ENCODE measurements at places on chromosomes 7 and 10.

GRCh38 chr7:6205971-6206660 is 66.3 kb downstream of the CYTH3 start:
- DNase-seq, result no peak

GRCh38 chr7:111541067-111541466 is 21.2 kb downstream of the IMMP2L start:
- no peak for DNase-seq

DNA sequence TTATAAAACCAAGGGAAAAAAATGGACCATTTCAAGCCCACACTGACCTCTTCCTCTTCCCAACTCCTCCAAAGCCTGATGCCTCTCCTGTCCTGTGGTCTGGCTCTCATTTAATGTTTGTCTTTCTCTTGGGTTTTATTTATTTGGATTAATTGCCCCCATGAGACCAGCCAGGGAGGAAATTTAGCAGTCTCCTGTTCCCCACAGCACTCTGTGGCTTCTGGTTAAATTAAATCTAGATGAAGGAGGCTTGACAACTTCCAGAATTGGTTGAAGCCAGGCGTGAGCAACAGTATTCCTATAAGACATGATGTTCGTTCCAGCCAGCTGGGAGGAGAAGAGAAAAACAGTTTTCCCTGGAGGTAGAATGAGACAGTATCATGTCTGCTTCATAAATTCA is 15.1 kb upstream of the PRLHR start:
- no peak for DNase-seq

- DNase-seq, result no peak
Measured at GRCh38 chr7:69992938-69993337, 394.7 kb downstream of the AUTS2 start.

GRCh38 chr10:5840314-5841307 is 27.4 kb upstream of the GDI2 start:
- DNase-seq, result no peak

DNA sequence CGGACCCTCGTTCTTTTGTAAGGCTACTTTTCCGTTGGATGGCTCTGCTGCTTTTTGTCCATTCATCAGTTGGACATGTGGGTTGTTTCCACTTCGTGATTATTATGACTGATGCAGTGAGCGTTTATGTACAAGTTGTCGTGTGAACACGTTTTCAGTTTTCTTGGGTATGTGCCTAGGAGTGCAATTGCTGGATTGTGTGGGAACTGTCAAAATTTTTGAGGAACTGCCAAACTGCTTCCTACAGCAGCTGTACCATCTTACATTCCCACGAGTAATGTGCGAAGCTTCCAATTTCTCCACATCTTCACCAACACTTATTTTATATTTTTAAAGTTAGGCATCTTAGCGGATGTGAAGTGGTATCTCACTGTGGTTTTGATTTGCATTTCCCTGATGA is 10.4 kb downstream of the FKBP6 start:
- no peak for DNase-seq

DNA sequence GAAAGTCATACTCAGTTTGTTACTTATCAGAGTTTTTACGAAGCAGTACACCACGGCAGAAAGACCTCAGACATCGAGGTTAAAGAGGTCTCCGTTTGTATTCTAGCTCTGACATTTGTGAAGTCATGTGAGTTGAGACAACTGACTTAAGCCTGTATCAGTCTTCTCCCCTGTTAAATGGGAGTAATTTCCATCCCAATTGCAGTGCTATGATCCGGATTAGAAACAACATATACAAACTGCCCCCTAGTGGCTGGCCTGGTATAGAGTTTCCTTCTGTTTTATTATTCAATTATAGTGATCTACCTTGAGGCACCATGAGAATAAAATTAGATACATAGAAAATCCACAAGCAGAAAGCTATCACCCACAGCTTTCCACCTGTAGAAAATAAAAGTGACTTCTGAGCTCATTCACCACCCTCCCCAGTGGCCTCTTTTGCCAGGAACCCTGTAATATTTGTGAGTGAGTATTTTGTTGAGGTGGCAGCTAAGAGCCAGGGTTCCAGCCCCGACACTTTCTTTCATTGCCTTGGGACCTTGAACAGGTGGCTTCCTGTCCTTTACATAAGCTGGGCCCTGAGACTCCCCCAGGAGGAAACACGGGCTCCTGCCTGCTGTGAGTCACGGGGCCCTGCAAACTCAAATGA is 607.2 kb upstream of the MGMT start:
- no peak for DNase-seq

GRCh38 chr7:150715738-150716137 is 675 bp upstream of the GIMAP1 start:
- no peak for DNase-seq

DNA sequence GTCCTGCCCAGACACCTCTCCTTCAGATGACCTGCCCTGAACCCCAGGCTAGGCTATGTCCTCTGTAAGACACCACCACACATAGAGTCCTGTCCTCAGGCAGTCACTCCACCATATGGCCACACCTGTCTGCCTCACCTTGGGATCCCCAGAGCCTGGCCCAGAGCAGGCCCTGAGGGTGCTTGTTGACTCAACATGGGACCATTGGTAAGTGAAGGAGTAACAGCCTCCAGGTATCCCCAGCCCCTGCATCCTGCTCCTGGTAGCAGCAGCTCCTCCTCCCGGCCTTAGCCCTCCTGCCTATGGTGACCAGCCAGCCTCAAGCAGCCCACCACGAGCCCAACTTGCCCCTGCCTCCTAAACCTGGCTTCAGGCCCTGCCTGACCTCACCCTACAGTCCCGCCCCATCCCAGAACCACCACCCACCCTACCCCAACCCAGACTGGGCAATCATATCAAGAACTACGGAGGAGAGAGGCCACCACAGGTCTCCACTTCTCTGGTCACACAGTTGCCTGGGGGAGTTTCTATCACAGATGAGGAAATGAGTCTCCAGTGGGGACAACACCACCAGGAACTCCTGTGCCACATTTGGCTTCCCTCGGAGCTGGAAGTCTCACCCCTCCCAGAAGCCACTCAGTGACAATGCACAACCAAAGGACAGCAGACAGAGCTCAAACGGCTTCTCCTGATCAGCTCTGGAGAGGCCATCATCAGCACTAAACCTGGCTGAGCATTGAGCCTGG is 136.6 kb downstream of the GRID1 start:
- no peak for DNase-seq

DNA sequence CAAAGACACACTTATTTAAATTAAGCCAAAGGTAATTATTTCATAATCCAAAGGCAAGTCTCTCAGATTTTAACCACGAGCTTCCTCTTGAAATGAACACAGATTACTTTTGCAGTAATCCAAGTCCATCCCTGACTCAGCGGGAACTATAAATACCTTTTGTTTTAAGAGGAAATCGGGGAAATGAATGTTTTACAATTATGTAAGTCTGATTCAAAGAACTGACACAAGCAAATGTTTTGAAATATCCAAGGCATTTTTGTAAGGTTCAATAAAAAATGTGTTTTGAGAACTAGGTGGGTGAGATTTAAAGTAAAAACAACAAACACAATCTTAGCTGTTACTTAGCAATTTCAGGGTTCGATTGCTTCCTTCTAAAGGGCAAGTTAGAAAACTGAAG is 179.8 kb upstream of the ASAH2 start:
- no peak for DNase-seq

DNA sequence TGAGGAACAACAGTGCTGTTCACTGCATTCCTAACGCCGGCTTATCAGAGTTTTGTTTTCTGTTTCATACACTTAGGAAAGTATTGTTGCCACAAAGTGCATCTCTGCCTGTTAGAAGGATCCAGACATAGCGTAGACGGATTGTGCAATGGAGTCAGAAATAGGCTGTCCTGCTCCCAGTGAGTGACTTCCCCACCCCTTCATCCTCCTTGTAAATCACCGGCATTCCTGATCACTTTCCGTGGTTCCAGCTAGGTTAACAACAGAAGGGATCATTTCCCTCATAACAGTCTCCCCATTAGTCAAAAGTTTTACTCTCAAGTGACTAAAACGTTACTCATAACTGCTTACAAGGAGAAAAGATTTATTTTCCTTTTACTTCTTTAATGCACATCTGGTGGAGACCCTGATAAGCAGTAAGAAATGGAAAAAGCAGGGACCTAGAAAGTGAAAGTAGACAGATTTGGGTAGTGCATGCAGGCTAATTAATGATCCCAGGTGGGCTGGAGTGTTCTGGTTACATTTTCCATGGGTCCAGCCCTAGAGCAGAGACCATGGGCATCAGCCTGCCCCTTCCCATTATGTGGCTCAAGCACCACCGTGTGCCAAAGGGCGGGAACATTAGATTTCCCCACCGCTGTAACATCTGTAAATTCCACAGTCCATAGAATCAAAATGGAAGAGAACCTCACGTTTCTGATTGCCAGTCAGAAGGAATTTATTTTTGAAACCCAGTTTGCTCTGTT is 395.1 kb upstream of the GALNT17 start:
- no peak for DNase-seq

DNA sequence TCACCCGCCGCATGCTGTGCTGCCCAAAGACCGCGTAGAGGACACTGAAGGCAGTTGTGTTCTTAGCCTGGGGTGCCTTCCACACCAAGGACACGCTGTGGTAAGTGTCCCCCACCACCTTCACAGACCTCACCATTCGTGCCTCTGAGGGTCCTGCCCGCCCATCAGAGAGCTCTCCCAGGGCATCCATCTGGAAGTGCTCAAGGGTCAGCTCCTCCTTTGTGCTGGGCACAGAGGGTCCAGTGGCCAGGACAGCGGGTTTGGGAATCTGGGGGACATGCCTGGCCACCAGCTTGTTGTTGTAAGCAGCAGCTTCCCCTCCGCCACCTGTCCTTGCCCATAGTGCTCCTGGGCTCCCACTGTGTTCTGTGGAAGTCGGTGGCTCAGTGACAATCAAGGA is 7.0 kb upstream of the LRIT2 start:
- no peak for DNase-seq

- DNase-seq, result no peak
Measured at GRCh38 chr7:12436126-12436525, 32.5 kb upstream of the VWDE start.

DNA sequence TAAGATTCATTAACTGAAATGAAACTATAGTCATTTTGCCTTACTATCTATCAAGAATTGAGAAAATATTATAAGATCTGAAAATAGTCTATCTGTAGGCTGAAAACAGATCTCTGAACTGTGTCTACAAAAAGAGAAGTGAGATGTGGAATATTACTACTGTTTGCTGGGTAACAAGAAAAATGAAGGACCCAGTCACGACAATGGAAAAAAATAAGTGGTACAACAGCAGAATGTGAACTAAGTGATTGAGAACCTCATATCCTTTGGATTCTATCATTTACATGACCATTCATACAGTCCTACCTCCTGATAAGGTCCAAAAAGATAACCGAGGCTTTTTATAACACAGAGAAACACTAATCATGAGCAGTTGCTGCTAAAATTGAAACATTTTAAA is 94.3 kb downstream of the UBE2H start:
- no peak for DNase-seq

- DNase-seq, result no peak
Measured at GRCh38 chr7:13727279-13727678, 262.2 kb downstream of the ETV1 start.

DNA sequence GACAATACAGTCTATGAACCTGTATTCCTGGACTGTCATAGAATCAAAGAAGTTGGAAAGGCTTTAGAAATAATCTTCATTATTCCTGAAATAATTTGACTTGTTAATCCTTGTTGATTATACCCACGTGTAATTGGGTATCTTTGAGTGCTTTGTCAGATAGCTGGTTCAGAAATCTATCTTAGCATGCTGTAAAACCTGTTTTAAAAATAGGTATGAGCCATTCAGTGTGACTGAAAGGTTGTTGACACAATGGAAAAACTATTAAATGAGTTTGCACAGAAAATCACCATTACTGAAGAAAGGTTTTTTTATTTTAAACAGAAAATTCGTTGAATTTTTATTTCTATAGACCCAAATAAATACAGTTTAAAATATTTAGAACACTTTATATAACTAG is 38.7 kb downstream of the PHTF2 start:
- peak; percentile 41 for DNase-seq

DNA sequence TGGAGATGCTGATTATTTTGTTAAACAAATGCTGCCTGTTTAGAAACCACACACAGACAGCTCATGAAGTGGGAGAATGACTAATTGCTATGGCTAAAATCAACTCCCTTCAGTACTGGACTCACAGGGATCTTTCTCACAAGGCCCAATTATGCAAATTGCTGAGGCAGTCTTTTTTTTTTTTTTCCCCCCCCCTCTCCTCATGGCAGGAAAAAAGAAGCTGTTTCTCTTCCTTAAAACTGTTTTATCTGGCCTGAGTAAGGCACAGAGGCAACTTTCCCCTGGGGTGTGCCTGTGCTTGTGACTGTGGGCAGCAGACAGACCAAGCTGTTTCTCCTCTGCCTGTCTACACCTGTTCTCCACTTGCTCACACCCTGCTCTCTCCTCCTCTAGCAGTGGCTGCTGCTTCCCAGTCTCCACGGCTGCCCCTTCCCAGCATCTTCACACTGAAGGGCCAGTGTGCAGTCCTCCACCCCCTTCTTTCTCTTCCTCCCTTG is 65.4 kb upstream of the STEAP1B start:
- DNase-seq, result no peak

- DNase-seq, result no peak
Measured at GRCh38 chr10:107442035-107442505, 277.6 kb upstream of the SORCS1 start.

DNA sequence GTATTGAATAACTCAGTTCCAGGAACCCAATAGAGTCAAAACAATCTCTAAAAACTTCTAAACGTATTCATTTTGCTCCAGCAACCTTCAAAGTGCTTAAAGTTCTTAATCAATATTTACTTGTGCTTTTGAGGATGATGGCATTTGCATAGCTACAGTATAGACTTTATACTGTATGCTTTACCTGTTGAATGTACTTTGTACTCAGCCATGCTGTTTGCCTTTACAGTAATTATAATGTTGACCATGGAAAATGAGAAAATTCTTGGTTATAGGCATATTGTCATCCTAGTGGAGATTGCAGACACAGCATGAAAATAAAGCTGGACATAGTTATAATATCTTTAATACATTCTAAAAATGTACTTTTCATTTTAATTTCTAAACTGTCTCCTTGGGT is 762.7 kb upstream of the PHF14 start:
- DNase-seq, result no peak

Measured in NCI-H1930 (cell line).